ENCODE measurements at places on chromosomes 6 and 20.

- no peak for DNase-seq
Measured at GRCh38 chr6:169070506-169071176, 183.0 kb downstream of the THBS2 start.

GRCh38 chr6:88982720-88983119 lies 19.3 kb upstream of the RNGTT start:
- no peak for DNase-seq

GRCh38 chr6:9496837-9497236 lies 918.0 kb downstream of the TFAP2A start:
- no peak for DNase-seq

DNA sequence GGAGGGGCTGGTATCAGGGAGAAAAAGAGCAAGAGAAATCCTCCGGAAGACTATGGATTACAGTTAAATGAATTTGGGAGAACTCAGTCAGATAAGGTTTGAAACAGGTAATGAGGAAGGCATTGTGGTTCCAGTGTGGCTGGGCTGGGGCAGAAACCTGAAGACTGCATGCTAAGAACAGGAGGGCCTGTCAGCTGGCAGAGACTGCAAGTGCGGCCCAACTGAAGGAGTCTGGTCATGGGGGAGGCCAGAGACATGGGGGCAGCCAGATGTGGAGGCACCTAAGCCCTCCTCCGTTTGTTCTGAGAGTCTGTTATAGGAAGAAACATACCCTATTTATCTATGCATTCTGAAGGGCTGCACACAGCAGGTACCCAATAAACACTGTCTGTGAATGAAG lies 16.6 kb downstream of the TFB1M start:
- no peak for DNase-seq

GRCh38 chr6:13554929-13555333 lies 19.5 kb upstream of the SIRT5 start:
- DNase-seq, result no peak

GRCh38 chr6:53391170-53391569 lies 42.4 kb upstream of the ELOVL5 start:
- DNase-seq, result no peak

Measured in stimulated activated CD4-positive, alpha-beta T cell treated with anti-CD3 and anti-CD28 coated beads, Interleukin-4, amount 100 ng/mL, for 4 hours (primary cell).